ENCODE measurements at places on chromosomes 2 and 18.
A peak's percentile ranks its signal among the peaks of the same experiment; 100 is the strongest.

DNA sequence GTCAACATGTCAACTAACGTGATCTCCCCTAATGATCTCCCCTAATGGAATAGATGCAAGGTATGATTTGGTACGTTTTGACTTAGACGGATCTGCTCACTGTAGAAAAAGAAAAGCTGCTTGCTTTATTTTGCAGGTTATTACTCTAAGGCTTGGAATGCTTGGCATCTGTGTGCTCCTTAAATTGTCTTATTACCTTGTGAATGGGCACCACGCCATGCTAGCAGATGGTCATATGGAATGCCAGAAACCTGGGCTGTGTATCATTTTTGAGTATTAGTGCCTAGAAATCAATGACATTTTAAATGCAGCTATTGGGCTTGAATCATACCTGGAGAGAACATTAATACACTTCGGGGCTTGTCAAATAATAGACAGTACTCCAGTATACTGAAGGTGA lies 16.5 kb upstream of the FIGN start:
- DNase-seq, result peak; percentile 84

GRCh38 chr2:29733965-29734364 lies 187.4 kb downstream of the ALK start:
- no peak for DNase-seq

DNA sequence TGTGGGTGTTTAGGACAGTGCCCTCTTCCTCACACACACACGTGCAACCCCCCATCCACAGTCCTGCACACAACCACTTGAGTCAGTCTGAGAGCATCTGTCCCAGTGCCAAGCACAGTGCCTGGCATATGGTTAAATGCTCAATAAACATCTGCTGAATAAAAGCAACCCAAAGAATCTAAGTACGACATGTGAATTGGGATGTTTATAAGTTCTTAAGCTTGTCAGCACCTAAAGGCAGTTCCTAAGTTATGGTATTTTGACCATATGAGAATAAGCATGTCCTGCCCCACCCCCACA lies 37.8 kb downstream of the CAPN13 start:
- DNase-seq, result no peak

- DNase-seq, result no peak
These were observed 23.8 kb downstream of the SRD5A2 start for GRCh38 chr2:31556940-31557339.

DNA sequence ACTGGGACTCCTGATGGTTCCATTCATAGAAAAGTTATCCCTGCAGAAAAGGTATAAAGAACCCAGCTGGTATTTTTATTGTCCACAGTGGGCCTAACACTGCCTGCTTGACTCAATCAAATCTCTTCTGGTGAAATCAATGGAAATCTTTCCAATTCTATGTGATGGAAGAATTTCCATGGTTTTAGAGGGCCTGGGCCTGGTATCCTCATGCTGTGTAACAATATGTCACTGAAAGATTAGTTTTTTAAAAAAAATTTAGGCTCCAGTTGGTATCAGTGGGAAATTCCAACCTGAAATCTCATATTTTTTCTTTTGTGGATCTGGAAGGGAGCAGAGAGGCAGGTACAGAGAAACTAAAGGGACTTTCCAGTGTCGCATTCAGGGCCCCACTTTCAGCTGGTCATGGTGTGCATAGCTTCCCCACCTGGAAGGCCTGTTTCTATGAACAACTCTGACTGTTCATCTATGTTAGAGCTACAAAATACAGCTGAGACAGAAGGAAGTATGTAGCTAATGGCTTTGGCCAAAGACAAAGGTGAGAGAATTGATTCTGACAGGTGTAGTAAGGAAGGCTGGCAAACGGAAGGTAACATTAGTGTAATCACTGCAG lies 20.9 kb downstream of the NEB start:
- DNase-seq, result no peak

- DNase-seq, result no peak
These were observed 502.1 kb downstream of the PARD3B start for GRCh38 chr2:205047273-205047839.

DNA sequence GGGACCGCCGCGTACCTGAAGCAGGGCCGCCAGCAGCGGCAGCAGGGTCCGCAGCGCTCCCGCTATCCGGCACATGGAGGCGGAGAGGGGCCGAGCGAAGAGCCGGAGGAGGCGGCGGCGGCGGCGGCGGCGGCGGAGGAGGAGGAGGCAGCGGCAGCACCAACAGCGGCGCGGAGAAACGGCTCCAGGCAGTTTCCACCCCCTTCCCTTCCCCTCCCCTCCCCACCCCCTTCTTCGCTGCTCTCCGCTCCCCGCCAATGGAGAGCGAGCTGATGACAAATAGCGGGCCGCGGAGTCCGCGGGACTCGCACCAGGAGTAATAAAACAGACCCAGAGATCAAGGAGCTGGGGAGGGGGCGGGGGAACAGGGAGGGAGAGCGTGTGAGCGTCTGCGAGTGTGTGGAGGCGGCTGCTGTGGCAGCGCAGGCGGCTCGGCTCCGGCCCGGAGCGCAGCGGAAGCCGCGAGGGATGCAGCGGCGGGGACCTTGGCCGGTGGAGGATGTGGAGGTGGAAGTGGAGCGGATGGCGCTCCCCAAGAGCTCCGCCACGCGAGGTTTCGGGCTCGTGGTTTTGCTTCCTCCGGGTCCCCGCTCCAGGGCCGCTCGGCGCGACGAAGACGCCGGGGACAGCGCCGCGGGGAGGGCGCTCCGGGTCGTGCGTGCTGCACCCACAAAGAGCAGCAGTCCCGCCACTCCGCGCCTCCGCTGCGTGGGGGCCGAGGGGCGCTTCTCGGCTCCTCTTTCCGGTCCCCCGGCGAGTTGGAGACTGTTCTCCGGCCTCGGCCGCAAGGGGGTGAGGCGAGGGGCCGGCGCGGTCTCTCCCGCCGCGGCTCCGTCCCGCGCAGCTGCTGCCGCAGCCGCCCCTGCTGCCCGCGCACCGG lies at the start of gene CDH2:
Gene CDH2 (minus strand): TSS at position 183 of the 880 bp plus-strand sequence. CDS start 108 bp downstream, at position 75.
- DNase-seq, result peak; percentile 69

GRCh38 chr2:113818382-113818951 lies 62.0 kb upstream of the SLC35F5 start:
- DNase-seq, result peak; percentile 81

GRCh38 chr2:20223407-20224163 lies 1.3 kb downstream of the SDC1 start:
- peak; percentile 70 for DNase-seq

All from RWPE2 (cell line).